ENCODE measurements at places on chromosomes 7 and 10.

DNA sequence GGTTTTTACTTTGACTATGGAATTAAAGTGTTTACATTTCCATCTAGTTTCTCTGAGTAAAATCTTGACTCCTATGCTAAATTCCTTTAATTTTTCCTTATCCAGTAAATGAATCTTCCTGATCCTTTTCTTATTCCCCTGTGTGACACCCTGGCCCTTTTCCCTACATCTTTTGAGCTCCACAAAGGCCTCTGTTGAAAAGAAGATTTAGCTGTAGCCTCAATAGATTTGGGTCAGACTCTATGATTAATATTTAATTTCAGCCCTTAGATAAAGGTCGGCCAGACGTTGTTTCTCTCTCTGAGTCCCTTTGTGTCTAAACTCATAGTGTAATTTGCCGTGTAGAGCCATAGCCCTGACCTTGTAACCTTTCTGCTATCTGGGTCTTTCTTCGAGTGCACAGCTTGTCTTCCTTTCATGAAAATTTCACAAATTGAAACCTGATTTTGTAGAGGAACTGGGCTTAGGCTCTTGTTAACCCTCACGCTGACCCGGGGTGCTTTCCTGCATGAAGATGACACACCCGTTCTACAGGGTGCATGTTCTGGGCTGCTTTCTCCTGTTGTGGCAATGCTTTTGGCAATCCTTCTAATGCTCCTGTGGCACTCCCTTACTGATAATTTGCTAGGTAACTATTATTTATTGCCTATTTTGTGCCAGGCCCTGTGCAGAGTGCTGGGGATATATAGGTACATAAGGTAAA, 21.2 kb downstream of the LSMEM1 start:
- no peak for DNase-seq

DNA sequence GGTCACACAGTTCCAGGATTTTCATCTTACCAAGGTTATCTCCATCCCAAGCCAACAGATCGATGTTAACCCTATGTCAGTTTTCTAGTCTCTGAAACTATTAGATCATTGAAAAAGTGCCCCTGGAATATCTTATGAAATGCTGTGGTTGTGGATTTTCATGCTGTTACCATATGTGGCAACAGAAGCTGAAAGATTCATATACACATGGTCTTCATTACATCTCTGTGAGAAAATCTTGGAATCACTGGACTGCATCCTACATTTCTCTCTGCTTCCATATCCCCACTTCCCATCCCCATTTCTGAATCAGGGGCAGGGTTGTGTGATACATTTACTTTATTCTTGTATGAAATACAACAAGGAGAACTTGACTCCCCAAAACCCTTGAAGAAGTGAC, 146.1 kb downstream of the SLC16A9 start:
- DNase-seq, result no peak

GRCh38 chr10:17805921-17806577, 3.1 kb upstream of the MRC1 start:
- DNase-seq, result no peak

GRCh38 chr7:127730658-127731276, 78.8 kb downstream of the SND1 start:
- DNase-seq, result no peak

- no peak for DNase-seq
Observed at GRCh38 chr10:69846293-69846921, 44.7 kb downstream of the COL13A1 start.

Data from HuH-7.5 (cell line).